ENCODE measurements at places on chromosomes 2 and 18. TPM values are rescaled to one million over a fixed set of nuclear protein-coding genes. Genes with fewer than 3 reads are reported as not detected.
A peak's percentile ranks its signal among the peaks of the same experiment; 100 is the strongest.

DNA sequence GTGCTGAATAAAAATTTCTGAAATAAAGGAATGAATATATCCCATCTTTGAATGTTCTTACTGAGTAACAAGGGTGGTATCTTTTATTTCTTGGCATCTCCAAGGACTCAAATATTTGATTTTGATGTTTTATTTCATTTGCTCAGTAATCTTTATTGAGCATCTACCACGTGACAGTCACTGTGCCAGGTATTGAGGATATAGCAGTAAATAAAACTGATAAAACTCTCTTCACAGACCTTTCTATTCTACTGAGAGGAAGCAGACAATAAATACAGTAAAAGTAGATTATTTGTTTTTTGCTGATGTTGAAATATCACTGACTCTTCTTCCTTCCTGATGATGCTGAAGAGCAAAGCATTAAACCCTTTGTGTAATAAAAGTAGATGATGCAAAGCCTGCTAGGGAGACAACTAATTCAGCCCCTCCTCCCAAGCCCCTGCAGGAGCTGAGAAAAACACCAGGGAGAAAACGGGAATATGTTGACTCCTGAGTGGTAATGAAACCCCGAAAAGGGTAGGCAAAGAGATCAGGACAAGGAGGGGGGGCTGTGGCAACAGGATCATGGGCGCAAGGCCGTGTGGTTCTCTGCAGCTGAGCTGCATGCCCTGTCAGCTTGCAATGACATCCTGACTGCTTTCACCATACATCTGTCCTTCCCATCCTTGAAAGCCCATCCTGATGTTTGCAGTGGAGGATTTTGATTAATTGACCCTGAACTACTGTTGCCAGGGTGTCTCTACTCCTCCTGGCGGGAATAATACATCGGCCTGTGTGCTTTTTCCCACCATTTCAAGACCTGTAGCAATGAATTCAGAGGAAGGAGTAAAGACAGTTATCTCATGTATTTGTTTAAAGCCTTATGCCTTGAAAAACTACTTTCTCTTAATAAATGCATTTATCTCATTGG lies 117.4 kb downstream of the EML6 start:
- no peak for DNase-seq

DNA sequence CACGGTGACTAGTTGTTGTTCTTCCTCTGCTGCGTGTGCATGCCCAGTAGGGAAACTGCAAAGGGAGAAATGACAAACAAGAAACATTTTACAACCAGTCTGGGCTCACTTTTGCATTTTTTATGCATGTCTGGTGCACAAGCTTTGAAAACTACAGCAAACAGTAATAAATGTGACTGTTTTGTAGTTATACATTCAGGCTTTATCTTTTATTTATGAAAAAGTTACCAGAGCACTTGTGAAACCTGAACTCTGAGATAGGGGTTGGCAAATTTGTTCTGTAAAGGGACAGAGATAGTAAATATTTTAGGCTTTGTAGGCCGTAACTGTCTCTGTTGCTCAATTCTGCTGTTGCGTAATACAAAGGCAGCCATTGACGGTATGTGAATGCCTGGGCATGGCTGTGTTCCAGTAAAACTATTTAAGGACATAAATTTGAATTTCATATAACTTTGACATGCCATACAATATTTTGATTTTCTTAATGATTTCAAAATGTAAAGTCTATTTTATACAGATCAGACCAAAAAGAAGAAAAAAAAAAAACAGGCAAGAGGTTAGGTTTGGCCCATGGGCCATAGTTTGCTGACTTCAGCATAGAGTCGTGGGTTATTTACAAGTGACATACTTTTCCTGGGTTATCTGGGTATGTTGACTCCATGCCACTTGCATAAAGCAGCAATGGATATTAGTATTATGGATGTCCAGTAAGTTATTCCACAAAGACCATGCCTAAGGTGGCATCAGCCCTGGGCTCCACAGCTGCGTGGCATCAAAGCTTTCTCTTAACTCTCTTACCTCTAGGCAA lies 53.6 kb upstream of the EML6 start:
- peak; percentile 61 for DNase-seq

NAGK gene
- 104 TPM for total RNA-seq

- no peak for DNase-seq
Observed at GRCh38 chr2:9972621-9973479, 21.4 kb downstream of the GRHL1 start.

- no peak for DNase-seq
Observed at GRCh38 chr2:60148716-60149115, 404.7 kb downstream of the BCL11A start.

KCNS3 gene
- total RNA-seq, result 6.5 TPM

ALPG gene
- total RNA-seq, result not detected

GRCh38 chr2:69225933-69226332 lies 161.1 kb downstream of the GFPT1 start:
- no peak for DNase-seq

DNA sequence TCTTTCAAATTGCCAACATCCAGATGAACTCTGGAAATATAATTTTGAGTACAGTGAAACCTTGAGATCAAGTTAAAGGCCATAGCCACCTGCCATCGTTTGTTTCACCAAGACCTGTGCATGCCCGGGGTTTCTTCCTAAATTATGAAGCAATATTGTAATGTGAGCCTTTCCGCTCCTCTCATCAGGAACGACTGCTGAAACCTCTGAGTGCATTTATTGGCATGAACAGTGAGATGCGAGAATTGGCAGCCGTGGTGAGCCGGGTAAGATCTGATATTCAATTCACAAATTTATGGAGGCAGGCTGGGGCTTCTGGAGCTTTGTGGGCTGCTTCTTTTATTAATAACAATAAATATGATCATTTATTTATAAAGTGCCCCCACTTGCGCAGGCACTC lies 27.7 kb upstream of the ELOA2 start:
- no peak for DNase-seq

NGEF gene
- 12.0 TPM for total RNA-seq

- DNase-seq, result no peak
Observed at GRCh38 chr2:24620936-24621335, 129.9 kb downstream of the NCOA1 start.

GRCh38 chr2:164948540-164948939 lies 6.8 kb downstream of the SLC38A11 start:
- no peak for DNase-seq

DNA sequence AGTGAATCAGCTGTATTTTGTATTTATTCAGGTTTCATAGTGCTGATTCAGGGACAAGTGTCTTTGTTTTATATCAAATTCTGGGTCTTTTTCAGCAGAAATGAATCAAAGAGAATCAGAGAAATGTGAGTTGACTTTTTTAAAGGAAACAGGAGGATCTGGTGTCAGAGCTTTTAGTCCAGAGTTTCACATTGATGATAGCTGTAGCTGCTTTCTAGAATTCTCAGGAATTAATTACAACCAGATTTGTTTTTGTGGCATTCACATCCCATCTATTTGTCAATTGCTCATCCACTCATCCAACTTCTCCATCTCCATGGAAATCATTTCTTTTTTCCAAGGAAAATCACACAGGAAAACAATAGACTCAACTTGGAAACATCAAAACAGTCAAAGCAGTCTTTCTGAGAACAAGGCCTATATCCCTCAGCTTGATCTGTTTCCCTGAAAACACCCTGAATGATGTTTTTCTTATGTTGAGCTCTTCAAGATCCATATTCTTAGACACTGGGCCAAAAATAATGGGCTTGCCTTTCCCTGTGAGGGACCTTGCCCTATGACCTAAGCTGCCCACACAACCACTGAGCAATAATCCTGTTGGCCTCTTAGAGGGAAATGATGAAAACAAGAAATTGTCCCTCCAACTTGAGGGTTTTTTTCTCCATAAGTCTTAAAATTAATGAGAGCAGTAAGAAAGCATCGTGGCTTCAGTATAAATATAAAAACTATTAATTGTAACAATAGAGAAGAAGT lies 249.5 kb upstream of the FN1 start:
- DNase-seq, result no peak

DNA sequence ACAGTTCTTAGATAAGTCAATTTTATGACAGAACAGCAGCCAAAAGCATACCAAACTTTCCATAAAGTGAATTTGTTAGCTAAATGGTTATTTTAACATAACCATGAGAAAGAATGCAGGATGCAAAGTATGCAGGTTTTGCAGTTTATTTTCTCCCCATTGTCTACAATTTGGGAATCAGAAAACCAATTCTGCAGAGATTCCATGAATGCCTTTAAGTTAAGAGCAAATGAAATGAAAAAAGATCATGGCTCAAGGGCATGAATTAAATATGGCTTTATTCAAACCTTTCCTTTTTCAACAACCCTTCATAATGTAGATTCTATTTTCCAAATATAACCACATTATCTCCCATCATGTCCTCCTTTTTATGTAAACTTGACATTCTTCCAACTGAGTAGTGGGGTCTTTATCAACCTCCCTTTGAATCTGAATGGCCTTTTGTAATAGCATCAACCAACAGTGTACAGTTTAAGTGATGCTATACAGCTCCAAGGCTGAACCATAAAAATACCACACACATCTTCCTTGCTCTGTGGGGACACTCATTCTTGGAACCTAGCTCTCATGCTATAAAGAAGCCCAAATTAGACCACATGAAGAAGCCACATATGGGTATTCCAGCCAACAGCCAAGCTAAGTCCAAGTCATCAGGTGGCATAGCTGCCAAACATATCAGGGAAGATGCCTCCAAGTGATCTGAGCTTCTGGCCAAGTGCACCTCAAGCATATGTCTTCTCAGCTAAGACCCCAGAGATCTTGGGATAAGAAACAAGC lies 49.8 kb downstream of the PIAS2 start:
- no peak for DNase-seq
